ENCODE measurements at places on chromosomes 2 and 18.

DNA sequence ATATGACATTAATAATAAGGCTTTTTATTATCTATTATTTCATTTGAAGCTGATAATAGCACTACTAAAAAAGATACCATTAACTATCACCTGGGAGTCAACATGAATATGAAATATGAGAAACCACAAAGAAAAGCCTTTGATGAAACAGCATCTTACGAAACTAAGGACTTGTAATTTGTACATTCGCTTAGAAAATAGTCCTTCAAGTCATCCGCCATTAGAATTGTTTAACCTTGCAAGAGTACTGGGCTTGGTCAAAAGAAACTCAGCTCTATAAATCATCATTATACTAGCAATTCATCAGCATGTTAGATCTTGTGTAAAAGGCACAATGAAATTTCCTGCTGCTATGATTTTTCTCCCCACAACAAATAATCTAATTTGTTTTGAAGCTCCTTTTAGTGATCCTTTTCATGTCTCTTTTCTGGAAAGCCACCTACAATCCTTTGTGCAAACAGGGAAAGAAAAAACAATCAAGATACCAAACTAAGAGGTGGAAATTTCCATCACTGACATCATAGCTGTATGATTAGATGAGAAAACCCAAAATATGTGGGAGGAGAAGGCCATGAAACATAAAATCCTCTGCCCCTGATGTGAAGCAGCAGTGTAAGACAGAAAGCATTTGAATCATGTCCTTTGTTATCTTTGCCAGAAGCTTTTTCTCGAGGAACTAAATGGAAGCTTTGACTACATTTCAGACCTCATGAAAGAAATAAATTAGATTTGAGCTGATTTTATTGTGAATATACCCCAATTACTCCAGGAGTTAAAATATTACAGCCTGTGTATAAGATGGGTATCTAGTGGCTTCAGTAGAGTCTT, 31.2 kb downstream of the SCN9A start:
- DNase-seq: no peak

- peak; percentile 51 for DNase-seq
Measured at GRCh38 chr2:196453613-196454047, 185.9 kb upstream of the CCDC150 start.

DNA sequence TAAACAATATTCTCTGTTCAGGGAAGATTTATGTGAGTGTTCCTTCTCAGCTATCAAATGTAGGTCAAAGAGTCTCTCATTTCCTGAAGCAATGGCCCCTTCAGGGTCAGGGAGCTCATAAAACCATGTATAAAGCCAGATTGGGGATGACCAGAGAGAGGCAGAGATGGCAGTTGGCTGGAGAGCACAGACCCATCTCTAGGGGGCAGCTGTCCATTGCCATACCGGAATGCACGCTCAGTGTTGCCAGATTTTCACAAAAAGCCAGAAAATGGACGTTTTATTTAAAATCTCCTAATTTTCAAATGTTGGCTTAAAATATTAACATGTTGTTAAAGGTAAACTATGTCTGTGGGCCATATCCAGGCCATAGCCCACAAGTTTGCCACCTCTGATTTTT, 1920.7 kb upstream of the CELF4 start:
- DNase-seq: no peak

DNA sequence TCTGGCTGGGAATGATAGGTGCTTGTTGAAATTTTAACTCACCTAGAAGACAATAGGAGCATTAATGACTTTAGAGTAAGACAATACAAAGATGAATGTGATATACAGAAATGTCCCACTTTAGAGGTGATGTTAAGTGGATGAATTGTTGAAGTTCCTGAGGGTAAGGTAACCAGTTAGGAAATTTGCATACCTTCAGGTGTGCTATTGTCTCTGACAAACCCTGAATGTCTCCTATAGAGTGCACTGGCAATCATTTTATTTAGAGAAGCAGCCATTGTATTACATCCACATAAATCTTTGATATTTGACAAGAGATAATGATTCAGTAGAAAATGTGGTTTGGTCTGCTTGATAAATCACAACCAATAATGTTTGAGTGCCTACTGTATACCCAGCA, 228.5 kb downstream of the RNF144A start:
- DNase-seq: no peak

GRCh38 chr2:201344663-201345366, 12.3 kb downstream of the FLACC1 start:
- DNase-seq: no peak

GRCh38 chr2:219772697-219773096, 145.3 kb downstream of the SLC4A3 start:
- DNase-seq: no peak

DNA sequence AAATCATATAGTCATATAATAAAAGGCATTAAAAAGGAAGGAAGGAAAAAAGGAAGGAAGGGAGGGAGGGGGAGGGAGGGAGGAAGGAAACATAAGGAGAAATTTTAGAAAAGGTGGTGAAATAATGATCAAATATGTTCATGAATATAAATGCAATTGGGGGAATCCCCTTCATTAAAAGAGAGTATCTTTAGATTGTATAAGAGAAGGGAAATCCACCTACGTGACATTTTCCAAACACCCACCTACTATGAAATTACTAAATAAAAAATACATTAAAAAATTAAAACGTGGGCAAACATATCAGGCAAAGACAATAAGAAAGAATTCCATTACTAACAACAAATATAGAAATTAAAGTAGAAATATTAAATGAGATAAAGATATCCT, 203.4 kb upstream of the PARD3B start:
- no peak for DNase-seq

DNA sequence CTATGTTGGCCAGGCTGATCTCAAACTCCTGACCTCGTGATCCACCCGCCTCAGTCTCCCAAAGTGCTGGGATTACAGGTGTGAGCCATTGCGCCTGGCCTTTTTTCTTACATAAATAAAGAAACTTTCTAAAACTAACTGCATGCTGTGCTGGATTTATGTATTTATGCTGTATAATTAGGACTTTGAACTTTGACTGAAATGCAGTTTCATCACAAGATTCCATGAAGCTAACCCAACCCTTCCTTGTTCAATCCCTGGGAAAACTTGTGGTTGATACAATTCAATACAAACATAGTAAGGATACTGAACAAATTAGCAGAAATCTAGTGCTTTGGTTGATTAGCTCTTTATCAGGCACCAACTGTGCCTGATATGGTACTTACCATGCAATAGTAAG, 20.9 kb upstream of the SLC35F5 start:
- no peak for DNase-seq

DNA sequence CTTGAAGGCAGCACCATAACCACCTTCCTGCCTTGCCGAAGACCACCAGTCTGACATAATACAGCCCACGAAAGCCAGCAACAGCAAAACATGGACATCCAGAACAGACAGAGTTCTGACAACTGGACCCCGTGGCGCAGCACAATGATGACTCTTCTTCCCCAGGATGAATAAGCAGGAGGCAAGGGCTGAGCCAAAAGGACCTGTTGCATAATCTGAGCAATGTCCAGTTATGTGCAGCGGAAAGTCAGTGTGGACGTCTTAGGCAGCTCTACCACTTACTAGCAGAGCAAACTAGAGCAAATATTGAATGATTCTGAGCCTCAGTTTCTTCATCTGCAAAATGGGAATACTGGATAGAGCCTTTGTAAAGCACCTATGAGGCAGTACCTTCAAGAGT, 225.1 kb downstream of the ZBTB7C start:
- DNase-seq: no peak

- no peak for DNase-seq
Measured at GRCh38 chr2:42829671-42830440, 37.5 kb upstream of the HAAO start.

GRCh38 chr2:36597003-36597531, 901 bp downstream of the FEZ2 start:
- DNase-seq: no peak
